Endothelial cell of umbilical vein (primary cell): ENCODE measurements at places on chromosomes 6 and 20. TPM values are rescaled to one million over a fixed set of nuclear protein-coding genes. Genes with fewer than 3 reads are reported as not detected.

Gene CEP57L1
- 7.4 and 7.8 TPM in 2 replicates for polyA plus RNA-seq

GRCh38 chr6:11298651-11299420, 66.4 kb upstream of the NEDD9 start:
- peak; percentile 39 for DNase-seq
- peaks cover 9% of the 10 kb centered on the region for H3K4me1 ChIP-seq
- no peaks in the 10 kb centered on the region for H3K27me3 ChIP-seq
- no peak overlapping the region for H3K4me3 ChIP-seq
- no peaks in the 10 kb centered on the region for H3K36me3 ChIP-seq

Gene RIPPLY2
- polyA plus RNA-seq, result 0.25 TPM in 1 of 2 replicates, not detected in the other

DNA sequence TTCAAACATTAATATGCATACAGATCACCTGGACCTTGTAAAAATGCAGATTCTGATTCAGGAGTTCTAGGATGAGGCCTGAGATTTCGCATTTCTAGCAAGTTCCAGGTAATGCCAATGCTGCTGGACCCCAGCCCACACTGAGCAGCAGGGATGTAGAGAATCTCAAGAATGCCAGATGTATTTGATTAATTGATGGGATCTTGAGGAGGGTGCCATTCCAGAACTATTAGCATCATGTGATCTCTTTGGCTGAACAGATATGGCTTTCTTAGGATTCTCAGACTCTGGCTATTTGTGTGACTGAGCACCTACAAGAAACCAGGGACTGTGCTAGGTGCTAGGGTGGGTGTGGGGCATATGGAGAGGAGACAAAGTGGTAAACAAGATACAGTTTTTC, 16.5 kb upstream of the SNX3 start:
- no peak overlapping the region for H3K27ac ChIP-seq
- H3K27me3 ChIP-seq, result no peaks in the 10 kb centered on the region
- no peaks in the 10 kb centered on the region for H3K4me1 ChIP-seq
- no peaks in the 10 kb centered on the region for H3K36me3 ChIP-seq

- DNase-seq, result peak; percentile 9
- H3K27me3 ChIP-seq, result no peaks in the 10 kb centered on the region
- H3K36me3 ChIP-seq, result no peaks in the 10 kb centered on the region
- no peak overlapping the region for H3K27ac ChIP-seq
Observed at GRCh38 chr6:156109713-156110112, 654.1 kb upstream of the NOX3 start.

DNA sequence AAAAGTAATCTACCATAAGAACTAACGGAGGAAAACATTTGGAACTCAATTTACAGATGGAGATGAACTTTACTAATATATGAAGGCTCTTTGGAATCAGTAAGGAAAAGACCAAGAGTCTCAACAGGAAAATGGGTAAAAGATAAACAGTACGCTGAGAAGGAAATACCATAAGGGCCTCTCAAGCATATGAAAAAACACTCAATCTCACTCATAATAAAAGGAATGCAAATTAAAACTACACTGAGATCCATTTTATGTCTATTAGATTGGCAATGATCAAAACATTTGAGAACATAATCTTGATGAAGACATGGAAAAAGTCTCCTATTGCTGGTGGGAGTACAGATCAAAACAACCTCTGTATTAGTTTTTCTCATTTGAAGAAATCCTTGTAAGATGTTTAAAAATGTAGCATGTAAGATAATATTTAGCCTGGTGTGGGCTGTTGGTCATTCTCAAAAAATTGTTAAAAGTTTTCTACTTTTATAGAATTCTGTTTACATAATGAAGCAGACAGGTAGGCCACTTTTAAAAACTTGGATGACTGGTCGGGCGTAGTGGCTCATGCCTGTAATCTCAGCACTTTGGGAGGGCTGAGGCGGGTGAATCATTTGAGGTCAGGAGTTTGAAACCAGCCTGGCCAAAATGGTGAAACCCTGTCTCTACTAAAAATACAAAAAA, 14.5 kb downstream of the REV3L start:
- peak overlapping the region; percentile 41 for H3K27ac ChIP-seq
- H3K36me3 ChIP-seq, result no peaks in the 10 kb centered on the region
- DNase-seq, result peak; percentile 72
- peaks cover 25% of the 10 kb centered on the region for H3K4me1 ChIP-seq

Gene PLA2G7
- polyA plus RNA-seq, result not detected in 2 replicates

Gene HRH3
- not detected in 2 replicates for polyA plus RNA-seq

DNA sequence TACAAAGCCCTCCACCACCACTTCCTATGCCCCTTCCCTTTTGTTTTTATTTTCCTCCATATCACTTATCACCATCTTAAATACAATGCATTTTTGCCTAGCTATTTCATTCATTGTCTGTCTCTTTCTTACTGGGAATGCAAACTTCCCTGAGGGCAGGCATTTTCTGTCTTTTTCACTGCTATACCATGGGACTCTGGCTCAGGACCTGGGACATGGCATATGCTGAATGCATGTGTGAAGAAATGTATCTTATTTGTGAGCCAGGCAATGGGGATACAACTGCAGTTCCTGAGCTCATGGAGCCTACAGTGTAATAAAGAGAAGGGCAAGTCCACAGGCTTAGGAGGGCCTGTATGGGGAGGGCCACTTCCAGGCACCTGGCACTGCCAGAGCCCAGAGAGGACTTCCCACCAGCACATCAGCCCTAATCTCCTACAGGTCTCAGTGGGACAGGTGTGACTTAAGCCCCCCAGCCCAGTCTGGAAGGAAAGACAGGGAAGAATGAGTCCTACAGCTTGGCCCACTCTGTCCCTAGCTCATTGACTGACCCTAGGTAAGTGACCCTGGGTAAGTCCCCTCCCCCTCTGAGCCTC, 43.2 kb downstream of the TFEB start:
- H3K4me1 ChIP-seq, result no peaks in the 10 kb centered on the region
- DNase-seq, result no peak
- H3K36me3 ChIP-seq, result no peaks in the 10 kb centered on the region

DNA sequence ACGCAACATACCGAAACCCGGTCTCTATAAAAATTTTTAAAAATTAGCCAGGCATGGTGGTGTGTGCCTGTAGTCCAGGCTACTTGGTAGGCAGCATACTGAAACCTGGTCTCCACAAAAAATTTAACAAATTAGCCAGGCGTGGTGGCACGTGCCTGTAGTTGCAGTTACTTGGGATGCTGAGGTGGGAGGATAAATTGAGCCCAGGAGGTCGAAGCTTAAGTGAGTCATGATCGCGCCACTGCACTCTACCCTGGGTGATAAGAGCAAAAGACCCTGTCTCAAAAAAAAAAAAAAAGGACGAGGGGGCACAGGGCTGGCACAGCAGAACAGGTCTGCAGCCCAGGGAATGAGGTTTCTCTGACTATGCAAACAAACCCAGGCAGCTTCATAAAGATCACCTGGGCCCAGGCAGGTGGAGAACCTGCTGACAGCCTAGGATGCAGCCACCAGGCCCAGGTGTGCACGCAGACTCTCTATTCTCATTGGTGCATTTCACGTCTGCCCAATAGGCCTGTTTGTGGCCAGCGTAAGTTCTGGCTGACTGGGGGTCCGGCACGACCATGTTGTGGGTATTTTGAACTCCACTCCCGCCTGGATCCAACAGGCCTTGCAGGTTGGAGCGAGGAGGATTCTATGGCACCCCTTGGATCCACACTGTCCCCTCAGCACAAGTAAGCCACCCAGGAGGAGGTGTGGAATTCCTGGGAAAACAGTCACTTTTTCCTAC, 204.5 kb downstream of the PREX1 start:
- no peak overlapping the region for H3K27ac ChIP-seq
- no peak overlapping the region for H3K4me3 ChIP-seq
- no peak for DNase-seq
- H3K36me3 ChIP-seq, result peaks cover 24% of the 10 kb centered on the region

- H3K36me3 ChIP-seq, result peaks cover 6% of the 10 kb centered on the region
- no peak overlapping the region for H3K27ac ChIP-seq
- peaks cover 3% of the 10 kb centered on the region for H3K4me1 ChIP-seq
- no peak overlapping the region for H3K4me3 ChIP-seq
Observed at GRCh38 chr6:56477241-56477640, 165.4 kb downstream of the DST start.

- peak; percentile 63 for DNase-seq
- H3K4me1 ChIP-seq, result no peaks in the 10 kb centered on the region
- H3K27me3 ChIP-seq, result peaks cover 8% of the 10 kb centered on the region
- H3K27ac ChIP-seq, result peak overlapping the region; percentile 41
Observed at GRCh38 chr6:27176523-27177484, 70.7 kb upstream of the PRSS16 start.

Gene OR12D3
- polyA plus RNA-seq, result not detected in 2 replicates

DNA sequence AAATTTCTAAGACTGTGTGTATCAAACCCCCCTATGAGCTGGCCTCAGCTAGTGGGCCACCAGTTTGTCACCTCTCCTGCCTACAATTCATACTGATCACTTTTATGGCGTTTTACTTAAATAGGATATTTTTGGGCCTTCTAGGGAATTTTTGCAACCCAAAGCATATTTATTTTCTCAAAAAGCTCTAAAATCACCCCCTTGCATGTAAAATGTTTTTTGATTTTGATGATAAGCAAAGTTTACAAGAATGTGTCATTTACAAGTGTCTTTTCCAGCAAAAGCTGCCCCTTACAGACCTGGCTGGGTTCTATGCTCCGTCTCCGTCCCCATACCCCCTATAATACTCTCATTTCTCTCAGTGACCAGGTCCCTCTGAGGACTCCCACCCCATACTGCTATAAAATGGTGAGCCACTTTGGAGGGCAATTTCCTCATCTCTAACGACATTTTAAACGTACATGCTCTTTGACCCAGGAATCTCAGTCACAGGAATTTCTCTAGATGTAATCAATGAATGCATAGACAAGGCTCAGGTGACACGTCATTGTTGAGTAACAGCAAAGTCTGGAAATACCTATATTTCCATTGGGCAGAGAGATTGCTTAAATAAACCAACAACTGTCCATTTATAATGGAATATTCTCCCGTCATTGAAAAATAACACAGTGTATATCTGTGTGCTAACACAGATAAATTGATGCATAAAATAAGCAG, 13.9 kb upstream of the OCSTAMP start:
- no peaks in the 10 kb centered on the region for H3K36me3 ChIP-seq
- no peak for DNase-seq
- H3K27me3 ChIP-seq, result no peaks in the 10 kb centered on the region
- no peak overlapping the region for H3K4me3 ChIP-seq
- H3K4me1 ChIP-seq, result no peaks in the 10 kb centered on the region

- peak; percentile 56 for DNase-seq
- no peaks in the 10 kb centered on the region for H3K27me3 ChIP-seq
- no peaks in the 10 kb centered on the region for H3K36me3 ChIP-seq
- no peak overlapping the region for H3K27ac ChIP-seq
Observed at GRCh38 chr6:131182991-131183425, 47.7 kb downstream of the AKAP7 start.

- peaks cover 69% of the 10 kb centered on the region for H3K4me1 ChIP-seq
- H3K27ac ChIP-seq, result peak overlapping the region; percentile 27
- no peaks in the 10 kb centered on the region for H3K36me3 ChIP-seq
- DNase-seq, result no peak
Observed at GRCh38 chr6:16766836-16767745, 5.8 kb upstream of the ATXN1 start.

Gene BNIP5
- polyA plus RNA-seq, result not detected in 2 replicates

Gene PTK6
- polyA plus RNA-seq, result 0.05 TPM in 1 of 2 replicates, not detected in the other

DNA sequence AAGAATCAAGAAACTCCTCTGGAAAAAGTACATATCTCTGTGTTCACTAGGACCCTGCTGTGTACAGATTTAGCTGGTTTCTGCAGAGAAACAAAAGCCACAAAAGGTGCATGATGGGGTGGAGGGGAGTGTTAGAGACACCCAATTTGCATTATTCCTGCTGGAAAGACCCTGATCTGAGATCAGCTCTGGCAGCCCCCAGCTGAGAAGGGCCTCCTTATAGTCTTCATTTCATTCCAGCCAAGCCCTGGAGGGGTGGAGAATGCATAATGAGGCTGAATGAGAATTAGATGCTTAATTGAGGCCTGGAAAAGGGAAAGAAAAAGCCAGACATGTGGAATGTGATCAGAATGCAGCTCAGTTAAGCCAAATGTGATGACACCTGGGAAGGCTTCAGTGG, 545.6 kb downstream of the KIF16B start:
- no peak for DNase-seq
- no peaks in the 10 kb centered on the region for H3K36me3 ChIP-seq
- H3K27me3 ChIP-seq, result no peaks in the 10 kb centered on the region
- no peak overlapping the region for H3K4me3 ChIP-seq

Gene TTBK1
- 0.06 TPM in 2 replicates for polyA plus RNA-seq

Gene FOXC1
- 6.4 and 7.2 TPM in 2 replicates for polyA plus RNA-seq

GRCh38 chr20:17021481-17021880, 205.4 kb upstream of the PCSK2 start:
- H3K36me3 ChIP-seq, result no peaks in the 10 kb centered on the region
- no peaks in the 10 kb centered on the region for H3K4me1 ChIP-seq
- no peak for DNase-seq
- no peak overlapping the region for H3K4me3 ChIP-seq
- no peaks in the 10 kb centered on the region for H3K27me3 ChIP-seq
- H3K27ac ChIP-seq, result no peak overlapping the region

GRCh38 chr6:115363379-115363778, 697.3 kb downstream of the FRK start:
- H3K27me3 ChIP-seq, result no peaks in the 10 kb centered on the region
- H3K27ac ChIP-seq, result no peak overlapping the region
- no peaks in the 10 kb centered on the region for H3K36me3 ChIP-seq
- no peaks in the 10 kb centered on the region for H3K4me1 ChIP-seq

DNA sequence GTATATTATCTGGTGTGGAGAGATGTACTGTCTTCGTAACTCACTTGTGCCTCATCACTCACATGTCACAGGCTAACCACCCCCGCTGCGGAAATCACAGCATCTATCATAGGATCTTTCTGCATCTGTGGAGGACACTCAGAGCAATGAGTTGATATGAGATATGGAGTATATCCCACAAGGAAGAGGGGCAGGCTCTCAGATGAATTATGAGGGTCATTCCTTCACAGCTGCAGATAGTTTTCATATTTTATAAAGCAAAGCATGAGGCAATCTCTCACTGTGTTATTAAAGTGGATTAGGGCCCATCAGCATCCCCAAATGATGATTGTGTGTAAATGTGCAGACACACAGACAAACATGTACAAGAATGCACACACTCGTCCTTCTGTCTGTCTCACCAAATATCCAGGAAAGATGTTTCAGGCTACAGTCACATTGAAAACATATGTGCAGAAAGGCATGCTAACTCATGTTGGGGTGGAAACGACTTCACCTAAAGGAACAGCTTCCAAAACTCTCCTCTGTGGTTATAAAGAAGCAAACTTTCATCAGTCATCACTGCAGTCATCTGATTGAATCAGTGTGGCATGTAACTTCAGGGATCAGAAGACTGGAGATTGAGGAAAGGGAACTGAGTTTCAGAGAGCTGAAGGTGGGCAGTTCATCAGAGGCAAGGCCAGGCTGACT, 164.7 kb downstream of the FOXC1 start:
- H3K36me3 ChIP-seq, result no peaks in the 10 kb centered on the region
- DNase-seq, result no peak
- no peak overlapping the region for H3K27ac ChIP-seq
- H3K27me3 ChIP-seq, result no peaks in the 10 kb centered on the region
